NCI-H2107 (cell line): ENCODE measurements at places on chromosomes 13 and 19.

GRCh38 chr19:29191005-29191404 lies 21.9 kb downstream of the UQCRFS1 start:
- DNase-seq, result no peak

DNA sequence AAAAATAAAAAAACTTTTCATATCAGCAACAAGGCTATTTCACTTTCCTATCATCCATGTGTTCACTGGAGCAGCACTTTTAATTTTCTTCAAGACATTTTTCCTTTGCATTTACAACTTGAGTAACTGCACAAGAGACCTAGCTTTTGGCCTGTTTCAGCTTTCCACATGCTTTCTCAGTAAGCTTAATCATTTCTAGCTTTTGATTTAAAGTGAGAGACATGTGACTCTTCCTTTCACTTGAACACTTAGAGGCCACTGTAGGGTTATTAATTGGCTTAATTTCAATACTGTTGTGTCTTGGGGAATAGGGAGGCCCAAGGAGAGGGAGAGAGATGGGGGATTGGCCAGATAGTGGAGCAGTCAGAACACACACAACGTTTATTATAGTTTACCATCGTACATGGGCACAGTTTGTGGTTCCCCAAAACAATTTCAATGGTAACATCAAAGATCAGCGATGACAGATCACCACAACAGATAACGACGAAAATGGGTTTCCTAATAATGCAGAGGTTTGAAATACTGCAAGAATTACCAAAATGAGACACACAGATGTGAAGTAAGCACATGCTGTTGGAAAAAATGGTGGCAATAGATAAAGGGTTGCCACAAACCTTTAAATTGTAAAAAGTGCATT lies 117.6 kb downstream of the GGACT start:
- DNase-seq, result no peak

DNA sequence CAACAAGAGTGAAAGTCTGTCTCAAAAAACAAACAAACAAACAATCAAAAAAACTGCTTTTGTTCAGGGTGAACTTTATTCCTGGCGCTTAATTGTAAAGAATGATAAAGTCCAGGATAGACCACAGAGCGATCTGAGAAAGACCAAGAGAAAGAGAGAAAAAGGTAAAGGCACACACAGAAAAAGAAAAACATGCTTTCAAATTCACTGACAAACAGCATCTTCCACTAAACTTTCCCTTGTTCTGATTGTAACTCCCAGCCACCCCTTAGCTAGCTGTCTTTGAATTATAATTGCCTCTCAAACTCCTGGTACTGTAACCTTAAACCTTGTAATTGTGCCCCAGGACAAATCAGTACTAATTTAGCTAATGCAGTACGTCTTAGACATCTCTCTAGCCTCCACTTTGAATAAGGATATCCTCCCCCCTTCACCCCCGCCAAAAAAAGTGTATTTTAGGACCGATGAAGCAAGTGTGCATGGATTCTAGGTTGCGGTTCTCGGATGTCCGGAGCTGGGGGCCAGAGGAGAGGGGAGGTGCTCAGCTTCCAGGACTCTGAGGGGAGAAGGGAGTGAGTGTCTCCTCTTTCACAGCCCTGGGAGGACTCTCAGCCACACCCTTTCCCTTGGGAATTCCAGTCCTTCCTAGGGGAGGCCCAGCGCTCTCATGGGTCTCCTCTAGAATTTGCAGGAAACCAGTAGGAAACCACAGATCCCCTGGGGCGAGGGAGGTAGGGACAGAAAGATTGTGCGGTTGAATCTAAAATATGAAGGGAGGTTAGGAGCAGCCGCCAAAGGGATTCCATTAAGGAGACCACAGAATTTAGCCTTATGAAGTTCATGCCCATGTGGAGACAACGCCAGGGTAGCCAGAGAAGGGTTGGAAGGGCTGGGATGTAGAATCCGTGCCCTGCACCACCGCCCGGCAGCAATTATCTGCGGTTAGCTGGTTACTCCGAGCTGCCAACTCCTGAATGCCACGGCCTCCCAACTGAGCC lies 19.7 kb downstream of the ZNF536 start:
- DNase-seq, result no peak

- DNase-seq, result no peak
Observed at GRCh38 chr13:34826432-34826831, 115.6 kb upstream of the NBEA start.

DNA sequence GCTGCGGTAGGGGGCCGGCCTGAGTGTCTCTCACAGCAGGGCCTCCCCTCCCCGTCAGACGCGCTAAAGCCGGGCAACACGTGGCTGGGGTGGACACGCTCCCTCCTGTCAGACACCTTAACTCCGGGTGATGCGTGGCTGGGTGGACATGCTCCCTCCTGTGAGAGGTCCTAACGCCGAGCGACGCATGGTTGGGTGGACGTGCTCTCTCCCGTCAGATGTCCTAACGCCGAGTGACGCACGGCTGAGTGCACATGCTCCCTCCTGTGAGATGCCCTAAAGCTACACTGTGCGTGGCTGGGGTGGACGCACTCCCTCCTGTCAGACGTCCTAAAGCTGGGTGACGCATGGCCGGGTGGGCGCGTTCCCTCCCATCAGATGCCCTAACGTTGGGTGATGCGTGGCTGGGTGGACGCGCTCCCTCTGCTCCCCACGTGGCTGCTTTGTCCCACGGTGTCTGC lies 126.1 kb upstream of the MCF2L start:
- DNase-seq, result no peak

DNA sequence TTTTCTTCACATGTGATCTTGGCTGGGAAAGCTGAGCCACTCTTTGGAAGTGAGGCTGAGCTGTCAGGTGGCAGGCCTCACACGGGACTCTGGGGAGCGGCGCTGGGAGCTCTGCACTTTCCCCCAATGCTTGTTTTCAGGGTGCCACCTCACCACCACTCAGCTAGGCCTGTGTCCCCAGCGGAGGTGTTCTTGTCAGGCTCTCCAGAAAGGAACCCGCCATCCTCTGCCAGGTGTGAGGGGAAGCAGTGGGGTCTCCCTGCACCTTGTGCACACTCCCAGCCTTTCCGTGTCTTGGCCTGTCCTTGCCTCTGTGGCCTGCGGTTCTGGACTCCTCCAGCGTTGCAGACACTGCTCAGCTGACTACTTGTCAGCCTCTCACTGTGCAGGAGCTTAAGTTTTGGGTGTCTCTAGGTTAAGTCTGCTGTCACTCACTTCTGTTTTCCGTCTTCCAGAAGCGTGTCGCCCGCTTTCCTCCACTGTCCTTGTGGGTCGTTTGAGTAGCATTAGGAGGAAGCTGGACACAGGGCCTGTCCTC lies 51.9 kb downstream of the GGACT start:
- DNase-seq, result no peak

GRCh38 chr13:109792416-109793059 lies 6.2 kb upstream of the IRS2 start:
- DNase-seq, result no peak
